Renal pelvis (tissue), 12 donors: ENCODE measurements at places on chromosomes 7 and 10. TPM values are rescaled to one million over a fixed set of nuclear protein-coding genes. Genes with fewer than 3 reads are reported as not detected.

GRCh38 chr7:108415821-108416536, 40.3 kb downstream of the NRCAM start:
- no peak for DNase-seq

DNA sequence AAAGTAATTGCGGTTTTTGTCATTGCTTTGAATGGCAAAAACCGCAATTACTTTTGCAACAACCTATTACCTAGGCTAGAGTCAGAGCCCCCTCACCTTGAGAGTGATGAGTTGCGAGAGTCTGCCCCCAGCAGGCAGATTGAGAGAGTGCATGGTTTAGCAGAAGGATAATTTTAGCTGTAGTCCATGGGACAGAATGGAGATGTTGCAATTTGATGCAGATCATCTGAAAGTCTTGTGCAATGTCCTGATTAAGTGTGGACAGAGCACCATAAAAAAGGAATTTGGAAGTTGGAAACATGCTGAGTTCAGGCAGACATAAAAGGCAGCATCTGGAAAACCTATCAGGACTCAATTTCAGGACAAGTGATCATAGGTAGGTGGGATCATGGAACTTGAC, 48.7 kb downstream of the GPR141 start:
- DNase-seq: no peak

GRCh38 chr10:101995451-101996063, 60.4 kb downstream of the ARMH3 start:
- DNase-seq: no peak

The MCM10 gene
- 13.5 TPM for polyA plus RNA-seq

The GPR37 gene
- polyA plus RNA-seq: 1.7 TPM

The PTPN20 gene
- polyA plus RNA-seq: 3.2 TPM

The SLC18A3 gene
- not detected for polyA plus RNA-seq
